ENCODE measurements at places on chromosomes 11 and 22. TPM values are rescaled to one million over a fixed set of nuclear protein-coding genes. Genes with fewer than 3 reads are reported as not detected.

DNA sequence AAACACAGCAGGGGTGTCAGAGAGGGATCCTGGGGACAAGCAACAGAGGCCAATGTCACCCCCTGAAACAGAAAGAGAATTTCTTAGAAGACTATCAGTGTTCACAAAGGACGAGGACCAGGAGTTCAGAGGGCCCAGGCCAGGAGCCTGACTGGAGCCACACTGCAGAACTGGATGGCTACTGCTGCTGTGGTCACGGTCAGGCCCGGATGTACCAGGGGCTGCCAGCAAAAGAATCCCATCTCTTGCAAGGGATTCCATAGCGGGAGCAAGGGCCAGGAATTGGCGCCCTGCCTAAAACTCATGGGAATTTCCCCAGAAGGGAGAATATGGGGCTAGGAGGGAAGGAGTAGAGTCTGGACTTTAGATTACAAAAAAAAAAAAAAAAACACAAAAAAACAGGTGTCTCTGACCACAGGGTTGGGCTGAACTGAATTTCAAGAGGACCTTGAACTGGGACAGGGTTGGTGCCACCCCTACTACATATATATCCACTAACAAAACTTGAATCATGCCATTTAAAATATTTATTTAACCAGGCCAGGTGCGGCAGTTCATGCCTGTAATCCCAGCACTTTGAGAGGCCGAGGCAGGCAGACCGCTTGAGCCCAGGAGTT is 15.7 kb upstream of the KCTD14 start:
- no peak for DNase-seq

DNA sequence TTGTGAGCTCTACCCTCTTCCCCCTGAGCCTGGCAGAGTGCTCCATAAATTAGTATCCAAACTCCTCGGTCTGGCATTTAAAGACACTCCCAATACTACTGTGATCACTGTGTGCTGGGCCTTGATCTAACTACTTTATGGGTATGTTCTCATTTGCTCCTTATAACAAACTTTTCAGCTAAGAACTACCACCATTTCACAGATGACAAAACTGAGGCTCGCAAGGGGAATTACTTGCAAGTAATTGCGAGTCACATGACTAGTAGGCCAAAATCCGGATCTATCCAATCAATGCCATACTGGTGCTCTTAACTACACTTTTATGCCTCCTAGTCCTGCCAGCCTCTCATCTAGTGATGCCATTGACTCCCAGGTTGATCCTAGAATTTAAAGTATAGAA is 3.6 kb downstream of the THOC5 start:
- DNase-seq = no peak

- DNase-seq = peak; percentile 22
Observed at GRCh38 chr11:22193348-22194051, 615 bp downstream of the ANO5 start.

- no peak for DNase-seq
Observed at GRCh38 chr22:45928726-45929368, 48.1 kb downstream of the WNT7B start.

DNA sequence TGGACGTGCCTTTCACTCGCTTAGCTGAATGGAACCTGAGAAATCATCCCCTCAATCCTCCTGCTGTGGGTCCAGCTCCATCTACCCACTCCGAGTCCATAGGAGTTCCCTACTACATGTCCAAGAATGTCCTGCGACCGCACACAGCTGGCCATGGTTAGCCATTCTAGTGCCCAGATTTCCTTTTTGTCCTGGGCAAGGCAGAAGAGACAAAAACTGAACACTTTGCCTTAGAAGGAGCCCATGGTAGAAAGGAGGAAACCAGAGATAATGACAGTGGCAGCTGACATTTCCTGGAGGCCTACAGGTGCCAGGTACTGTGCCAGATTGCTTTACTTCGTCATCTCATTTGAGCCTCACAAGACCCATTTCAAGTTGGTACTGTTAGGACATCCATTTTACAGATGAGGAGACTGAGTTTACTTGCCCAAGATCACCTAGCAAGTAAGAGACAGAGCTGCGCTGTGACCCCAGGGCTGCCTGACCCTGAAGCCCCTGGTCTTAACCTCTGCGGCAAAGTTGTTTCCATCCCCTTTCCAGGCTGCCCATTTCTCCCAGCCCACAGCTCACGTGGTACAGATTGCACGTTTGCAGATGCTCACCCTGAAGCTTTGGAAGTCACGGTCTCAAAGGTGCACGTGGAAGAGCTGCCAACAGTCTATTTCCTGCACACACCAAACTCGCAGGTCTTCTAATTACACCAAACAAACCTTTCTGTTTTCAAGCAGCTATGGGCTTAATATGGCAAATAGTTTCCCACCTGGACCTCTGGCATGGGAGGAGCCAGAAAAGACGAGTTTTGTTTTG is 112.7 kb downstream of the ZBTB16 start:
- no peak for DNase-seq

Gene RIMBP3B
- total RNA-seq = 0.06 TPM

Gene GRM5
- total RNA-seq = 0.09 TPM

Data from left cardiac atrium (tissue), 4 donors.